ENCODE measurements at places on chromosomes 2 and 18.

- DNase-seq, result no peak
Measured at GRCh38 chr2:228369400-228370031, 188.0 kb upstream of the SPHKAP start.

DNA sequence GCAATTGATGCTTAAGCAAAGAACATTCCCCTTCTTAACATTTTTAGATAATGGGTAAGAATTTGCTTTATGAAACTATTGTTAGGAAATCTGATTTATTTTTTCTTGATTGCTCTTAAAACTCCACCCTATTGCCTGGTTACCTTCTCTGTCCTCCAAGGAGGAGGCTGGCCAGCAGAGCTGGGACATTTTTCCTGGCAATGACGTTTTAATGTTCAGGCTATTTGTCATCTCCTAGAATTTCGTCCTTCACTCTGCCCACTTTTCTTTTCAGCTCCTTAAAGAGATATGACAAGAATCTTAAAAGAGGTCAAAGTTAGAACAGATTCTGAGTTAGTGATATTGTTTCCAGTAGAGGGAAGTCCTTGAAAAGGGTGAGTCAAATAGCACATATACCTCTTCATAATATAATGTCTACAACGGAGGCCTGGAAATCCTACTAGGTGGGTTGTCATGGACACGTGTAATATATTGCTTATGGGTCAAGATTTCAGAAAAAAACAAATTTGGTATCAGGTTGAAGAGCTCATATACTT is 141.0 kb downstream of the CMPK2 start:
- DNase-seq, result no peak

DNA sequence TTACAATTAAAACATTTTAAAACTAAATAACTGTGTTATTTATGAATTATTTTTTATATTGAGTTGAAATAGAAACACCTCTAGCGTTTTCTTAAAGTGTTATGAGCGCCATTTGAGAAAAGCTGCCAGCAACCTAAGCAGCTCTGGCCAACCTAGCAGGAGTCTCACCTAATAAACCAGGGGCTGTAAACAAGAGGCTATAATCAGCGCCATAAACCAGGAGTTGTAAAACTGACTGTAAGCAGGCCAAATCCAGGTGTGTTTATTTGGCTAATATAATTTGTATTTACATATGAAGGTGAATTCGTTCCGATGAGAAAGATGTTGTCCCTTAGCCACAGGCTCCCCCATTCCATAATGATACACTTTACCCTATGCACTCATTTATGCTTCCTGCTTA is 34.7 kb downstream of the LRRTM1 start:
- no peak for DNase-seq

DNA sequence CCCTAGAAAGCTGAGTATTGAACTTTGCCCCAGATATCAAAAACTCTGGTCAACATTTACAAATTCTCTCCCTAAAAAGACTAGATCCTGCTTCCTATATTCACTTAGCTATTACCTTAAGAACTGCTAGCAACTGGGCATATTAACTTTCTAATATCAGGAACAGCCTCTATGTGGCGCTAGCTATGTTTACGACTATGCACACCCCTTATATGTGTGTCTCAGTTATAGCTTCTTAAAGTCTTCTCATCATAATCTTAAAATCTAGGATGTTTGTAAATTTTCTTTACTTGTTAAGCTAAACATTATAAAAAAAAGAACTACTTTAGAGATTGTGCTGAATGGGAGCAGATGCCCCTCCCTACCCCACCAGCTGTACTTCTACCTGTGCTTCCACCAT is 1.7 kb upstream of the STAMBP start:
- DNase-seq, result no peak

GRCh38 chr2:157838442-157839161 is 37.5 kb downstream of the ACVR1 start:
- peak; percentile 50 for DNase-seq

DNA sequence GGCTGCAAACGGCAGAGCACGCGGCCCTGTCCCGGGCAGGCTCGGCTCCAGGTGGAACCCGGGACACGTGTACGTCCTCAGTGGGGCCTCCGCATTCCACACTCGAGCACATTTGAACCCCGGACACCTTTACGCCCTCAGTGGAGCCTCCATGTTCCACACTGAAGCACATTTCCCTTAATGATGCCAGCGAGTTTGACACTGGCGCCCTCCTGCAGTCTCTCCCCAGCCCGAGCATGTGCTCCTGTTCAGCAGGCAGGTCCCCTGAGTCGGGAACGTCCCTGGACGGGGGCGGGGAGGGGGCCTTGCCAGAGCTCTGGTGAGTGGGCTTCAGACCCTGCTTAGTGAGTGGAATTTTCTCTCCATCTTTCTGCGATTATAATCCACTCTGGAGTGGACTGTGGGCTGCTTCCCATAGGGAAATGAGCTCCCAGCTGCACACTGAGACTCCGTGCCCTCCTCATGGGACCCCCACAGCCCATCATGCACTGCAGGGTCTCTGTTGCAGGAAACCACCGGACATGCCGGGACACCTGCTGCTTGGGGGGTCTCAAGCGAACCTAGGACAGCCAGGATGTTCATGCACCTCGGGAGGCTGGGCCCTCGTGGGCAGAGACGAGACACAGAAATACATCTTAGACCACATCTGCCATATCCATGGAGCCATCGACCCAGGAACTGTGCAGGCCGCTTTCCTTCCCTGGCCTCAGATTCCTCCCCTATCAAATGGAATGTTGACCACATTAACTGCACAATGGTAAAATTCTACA is 70.3 kb upstream of the SNTG2 start:
- DNase-seq, result no peak

Measured in ecto neural progenitor cell (in vitro differentiated cells).